ENCODE measurements at places on chromosomes 2 and 18.

- no peak for DNase-seq
Observed at GRCh38 chr2:132669908-132670495, at the start of gene LYPD1. LYPD1 (minus strand) TSS chr2:132670205; CDS start chr2:132669932, 273 bp downstream.

- DNase-seq, result no peak
Observed at GRCh38 chr2:67777836-67778429, 284.9 kb downstream of the C1D start.

- no peak for DNase-seq
Observed at GRCh38 chr18:463827-464541, 36.5 kb downstream of the COLEC12 start.

DNA sequence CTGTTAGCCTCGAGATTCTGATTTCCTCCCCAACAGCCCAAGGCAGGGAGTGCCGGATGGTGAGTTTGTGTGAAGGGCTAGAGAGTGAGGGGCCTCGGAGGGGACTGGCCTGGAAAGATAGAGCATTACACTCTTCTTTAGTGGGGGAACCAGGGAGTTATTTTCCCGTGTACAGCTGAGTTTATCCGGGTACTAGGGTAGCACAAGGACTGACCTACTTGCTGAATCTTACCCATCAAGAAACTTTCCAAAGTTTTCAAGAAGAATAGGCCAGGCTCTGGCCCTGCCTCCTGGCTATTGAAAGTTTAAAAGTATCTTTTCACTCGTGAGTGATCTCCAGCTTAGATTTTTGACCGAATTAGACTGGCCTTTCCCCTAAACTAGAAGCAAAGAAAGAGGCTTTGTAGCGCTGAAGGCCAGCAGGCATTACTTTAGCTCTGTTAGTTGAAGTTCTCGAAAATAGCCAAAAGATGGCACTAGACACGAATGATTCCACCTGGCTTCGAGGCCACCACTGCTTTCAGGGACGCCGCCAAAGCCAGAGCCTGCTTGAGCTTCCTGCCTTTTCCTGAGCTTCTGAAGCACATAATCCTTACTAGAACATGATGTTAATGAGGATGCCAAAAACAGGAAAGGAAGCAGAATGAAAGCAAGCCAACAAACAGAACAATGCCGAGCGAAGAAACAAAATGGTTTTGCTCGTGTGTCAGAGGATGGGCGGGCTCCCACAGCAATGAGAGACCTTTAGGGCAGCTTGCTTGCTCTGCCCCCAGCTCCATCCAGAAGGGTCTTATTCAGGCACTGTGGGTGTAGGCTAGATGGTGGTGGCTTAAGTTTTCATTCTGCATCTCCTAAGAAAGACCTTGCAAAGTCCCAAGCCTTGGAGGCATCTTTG, 55.8 kb downstream of the TSN start:
- no peak for DNase-seq

GRCh38 chr2:176024083-176024482, 22.0 kb upstream of the LNPK start:
- no peak for DNase-seq

- no peak for DNase-seq
Observed at GRCh38 chr18:32278177-32278799, 88.4 kb downstream of the MEP1B start.

GRCh38 chr2:191526536-191526935, 151.4 kb upstream of the NABP1 start:
- DNase-seq, result no peak

DNA sequence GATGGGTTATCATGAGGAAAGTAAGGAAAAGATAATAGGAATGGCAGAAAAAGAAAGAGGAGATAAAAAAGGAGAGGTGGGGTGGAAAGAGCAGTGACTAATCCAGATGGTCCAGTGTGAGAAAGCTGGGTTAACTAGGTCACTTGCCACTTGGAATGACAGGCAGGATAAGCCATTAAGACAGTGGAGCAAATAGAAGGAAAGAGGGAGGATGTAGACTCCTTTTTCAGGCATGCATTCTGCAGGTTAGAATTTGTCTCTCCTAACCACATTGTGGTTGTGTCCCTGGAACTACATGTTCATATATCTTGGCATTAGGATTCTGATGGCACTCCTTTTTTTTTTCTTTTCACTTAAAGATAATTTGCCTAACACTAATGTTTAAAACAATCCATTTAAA, 13.4 kb upstream of the NEMP2 start:
- no peak for DNase-seq

GRCh38 chr18:21853775-21854552, 113.4 kb downstream of the MIB1 start:
- no peak for DNase-seq
